ENCODE measurements at places on chromosomes 16 and 17.

DNA sequence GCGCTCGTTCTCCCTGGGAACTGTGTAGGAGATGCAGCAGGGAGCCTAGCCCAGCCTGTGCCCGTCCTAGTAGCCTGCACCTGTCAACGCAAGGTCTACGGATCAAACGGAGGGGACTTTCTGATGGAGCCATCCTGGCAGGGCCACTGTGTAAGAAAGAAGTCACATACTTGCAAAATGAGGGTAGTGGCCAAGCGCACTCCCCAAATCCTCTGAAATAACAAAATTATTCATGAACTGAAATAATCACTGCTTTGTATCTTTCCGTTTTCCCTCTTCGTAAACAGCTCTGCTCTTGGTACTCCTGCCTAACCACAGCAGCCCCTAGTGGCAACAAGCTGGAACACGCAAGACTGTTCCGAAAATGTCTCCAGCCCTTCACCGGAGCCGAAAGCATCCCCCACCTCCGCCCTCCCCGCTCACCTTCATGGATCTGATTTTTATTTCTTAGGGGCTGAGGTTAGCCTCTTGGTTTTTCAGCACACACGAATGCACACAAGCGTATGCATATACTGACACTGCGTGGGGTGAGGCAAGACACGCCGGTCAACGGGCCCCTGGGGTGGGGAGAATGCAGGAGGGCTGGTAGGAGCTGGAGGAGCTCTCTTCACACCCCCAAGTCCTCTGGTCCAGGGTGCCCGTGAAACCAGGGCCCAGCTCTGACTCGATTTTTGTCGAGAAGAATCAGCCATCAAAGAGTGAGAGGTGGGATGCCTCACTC lies 100.8 kb downstream of the ABCC12 start:
- DNase-seq, result peak; percentile 75

DNA sequence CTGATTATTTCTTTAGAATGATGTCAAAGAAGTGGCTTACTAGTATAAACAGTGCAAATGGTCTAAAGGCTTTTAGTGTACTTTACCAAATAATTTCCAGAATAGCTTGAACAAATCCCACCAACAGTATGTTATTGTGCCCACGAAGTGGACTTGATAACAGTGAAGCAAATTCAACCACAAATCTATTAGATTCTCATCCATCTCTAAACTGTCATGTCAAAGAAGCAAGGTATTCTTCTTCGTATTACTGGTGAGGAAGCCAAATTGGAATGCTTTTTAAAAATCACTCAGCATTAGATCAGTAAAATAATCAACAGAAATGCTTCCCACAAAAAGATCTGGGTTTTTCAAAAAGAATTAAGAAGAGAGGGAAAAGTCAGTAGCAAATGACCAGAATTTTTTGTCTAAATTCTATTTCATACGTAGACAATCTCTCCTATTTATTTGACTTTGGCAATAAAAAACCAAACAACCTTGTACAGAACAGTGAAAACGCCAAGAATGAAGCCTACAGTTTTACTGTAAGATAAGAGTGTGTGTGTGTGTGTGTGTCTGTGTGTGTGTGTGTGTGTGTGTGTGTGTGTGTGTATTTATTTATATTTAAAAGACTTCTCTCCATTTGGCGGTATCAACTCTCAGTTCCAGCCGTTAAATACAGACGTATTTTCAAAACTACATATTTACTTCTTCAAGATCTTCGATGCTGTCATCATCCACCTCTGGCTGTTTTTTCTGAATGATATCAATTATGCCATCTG lies 114.6 kb downstream of the CYB561 start:
- no peak for DNase-seq

DNA sequence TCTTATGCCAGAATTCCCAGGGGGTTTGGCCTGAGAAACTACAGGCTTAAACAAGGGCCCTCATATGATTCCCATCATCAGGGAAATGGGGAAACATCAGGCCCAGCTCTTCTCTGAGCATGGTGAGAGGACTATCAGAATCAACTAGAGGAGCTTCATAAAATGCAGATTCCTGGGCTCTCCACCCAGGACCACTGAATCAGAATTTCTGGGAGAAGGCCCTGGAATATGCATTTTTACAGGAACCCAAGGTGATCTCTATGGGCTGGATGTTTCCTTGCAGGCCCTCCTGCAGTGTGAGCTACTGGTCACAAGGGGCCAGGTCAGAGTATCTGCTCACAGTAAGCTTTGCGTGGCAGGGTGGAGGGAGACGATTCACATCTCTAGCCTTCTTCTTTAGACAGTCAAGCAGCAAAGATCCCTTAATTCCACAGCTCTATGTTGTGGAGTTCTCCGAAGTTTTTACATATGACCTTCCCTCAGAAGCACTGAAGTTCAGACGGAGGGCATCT lies 38.8 kb upstream of the HOXB13 start:
- no peak for DNase-seq

GRCh38 chr17:28574526-28574925 lies 2.2 kb downstream of the ALDOC start:
- DNase-seq, result no peak

DNA sequence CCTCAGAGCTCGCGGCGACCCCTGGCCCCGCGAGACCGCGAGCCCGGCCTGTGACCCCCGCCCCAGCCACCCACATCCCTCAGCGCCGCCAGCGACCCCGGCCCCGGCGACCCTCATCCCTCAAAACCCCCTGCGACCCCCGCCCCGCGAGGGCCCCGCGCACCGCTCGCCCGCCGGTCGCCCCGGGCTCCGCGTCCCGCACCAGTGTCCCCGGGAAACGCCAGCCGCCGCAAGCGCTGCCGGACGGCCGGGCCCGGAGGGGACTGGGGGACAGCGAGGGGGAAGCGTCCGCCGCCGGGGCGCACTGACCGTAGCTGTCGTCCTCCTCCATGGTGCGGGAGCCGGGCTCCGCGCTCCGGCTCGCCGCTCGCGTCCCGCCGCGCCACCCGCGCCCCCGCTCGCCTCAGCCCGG lies at the start of gene CYTH1:
Gene CYTH1, minus strand, starts transcription at position 381 of the 412 bp plus-strand sequence. Its CDS starts 50 bp downstream, at position 331.
- no peak for DNase-seq

DNA sequence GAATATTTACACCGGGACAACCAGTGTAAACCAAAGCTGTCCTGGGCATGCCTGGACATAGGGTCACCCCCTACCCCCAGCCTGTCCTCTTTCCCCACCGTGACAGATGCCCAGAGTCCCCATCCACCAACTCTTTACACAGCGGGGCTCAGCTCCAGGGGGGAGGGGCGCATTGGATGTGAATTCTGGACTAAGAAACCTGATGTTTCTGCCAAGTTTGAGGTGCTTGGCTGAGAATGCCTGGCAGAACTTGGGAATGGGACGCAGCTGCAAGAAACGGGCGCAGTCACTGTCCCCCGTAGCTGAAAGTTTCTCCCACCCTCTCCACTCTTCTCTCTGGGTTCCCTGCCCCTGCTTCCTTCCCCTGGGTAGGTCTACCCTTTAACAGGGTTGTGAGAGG lies 68.0 kb upstream of the CDC42EP4 start:
- DNase-seq, result no peak

GRCh38 chr17:72185564-72185963 lies 64.7 kb downstream of the SOX9 start:
- DNase-seq, result peak; percentile 52

DNA sequence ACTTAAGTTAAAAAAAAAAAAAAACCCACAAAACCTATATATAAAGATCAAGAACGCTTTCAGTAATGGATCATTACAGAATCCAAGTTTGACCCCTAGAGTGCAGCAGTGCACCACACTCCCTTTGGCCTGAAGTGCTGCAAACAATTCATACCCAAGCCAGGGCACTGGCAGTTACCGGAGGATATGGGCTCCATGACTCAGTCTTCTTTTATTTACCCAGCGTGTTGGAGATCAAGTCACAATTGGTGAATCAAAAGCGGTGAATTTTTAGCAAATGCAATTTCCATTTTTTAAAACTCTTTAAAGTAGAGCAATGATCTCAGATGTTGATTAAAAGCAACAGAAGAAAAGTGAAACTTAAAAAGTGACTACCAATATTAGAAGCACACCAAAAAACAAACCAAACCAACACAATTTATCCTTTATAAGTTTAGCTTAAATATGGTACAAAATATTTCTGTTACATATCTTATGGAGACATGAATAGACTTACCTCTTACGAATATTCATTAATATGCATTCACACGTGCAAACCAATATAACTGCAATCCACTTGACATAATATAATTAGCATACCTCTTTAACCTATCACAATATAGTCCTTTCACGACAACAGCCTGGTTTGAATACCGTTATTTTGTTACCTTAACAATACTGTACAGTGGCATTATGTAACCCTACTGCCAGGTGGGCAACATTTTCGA lies 46.3 kb downstream of the ZNF652 start:
- peak; percentile 94 for DNase-seq

DNA sequence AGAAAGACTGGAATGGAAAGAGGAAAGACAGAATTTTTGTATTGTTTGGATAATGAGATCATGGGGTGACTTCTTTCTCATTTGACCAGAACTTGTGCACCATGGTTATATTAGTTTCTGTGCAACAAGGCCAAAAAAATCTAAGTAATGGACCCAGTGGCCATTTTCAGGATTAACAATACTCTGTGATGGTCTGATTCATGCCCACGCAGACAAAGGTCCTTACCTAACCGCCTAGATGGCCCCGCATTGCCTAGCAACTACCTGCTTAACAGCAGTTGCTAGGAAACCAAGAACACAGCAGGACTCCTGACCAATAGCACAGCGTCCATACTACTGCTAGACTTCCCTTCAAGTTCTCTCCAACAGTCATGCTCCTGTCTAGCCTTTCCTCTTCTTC lies 22.4 kb downstream of the MIS12 start:
- peak; percentile 35 for DNase-seq

- DNase-seq, result peak; percentile 63
These were observed 13.3 kb downstream of the GGA2 start for GRCh38 chr16:23496821-23497542.

DNA sequence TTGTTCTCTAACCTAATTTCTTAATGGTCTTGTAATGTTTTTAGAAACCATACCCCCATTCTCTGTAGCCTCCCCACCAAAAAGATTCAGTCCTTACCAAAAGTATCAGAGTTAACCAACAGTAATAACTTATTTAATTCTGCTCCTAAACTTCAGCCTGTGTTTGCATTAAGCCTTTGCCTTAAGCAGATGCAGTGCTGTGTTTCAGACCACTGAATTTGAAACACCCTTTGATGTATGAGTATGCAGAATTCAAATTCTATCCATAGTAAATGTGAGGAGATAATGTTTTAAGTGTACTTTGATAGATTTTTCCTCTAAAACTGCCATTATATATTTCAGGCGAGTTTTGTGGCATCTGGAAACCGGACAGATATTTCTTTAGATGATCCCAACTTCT lies 171.6 kb upstream of the RBL2 start:
- no peak for DNase-seq

DNA sequence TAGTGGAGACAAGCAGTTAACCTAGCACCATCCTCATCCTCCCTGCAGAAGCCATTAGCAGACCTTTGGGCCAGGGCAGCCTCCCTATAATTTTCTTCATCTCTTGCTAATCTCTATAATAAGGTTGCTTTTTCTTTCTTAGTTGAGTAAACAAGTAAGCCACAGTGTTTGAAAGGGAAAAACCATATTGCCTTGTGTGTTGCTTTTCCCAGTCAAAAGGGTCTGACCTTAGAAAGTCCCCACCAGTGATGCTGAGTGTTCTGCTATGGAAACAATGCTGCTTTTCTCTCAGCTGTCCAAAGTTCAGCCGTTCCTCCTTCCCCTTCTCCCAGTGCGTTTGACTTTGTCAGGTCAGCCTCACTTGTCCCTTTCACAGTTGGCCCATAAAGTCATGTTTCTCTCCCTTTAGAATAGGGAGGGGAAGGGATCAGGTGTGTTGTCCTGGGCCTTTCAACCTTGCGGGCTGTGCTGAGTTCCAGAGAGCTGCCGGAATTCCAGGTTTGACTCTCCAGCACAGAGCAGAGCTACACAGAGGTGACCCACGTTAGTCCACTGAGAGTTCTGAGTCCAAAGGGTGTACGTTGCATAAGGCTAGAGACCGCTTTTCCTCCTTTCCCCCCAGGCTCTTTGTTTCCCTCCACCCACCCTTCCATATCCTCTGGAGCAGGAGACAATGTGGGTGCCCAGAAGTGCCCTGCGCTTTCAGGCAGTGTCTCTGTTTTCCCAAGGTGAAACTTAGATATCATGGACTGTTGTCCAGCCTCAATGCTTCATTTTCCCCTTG lies 15.9 kb upstream of the CLEC18C start:
- no peak for DNase-seq

- peak; percentile 28 for DNase-seq
These were observed 199.0 kb downstream of the MSI2 start for GRCh38 chr17:57455063-57455914.

DNA sequence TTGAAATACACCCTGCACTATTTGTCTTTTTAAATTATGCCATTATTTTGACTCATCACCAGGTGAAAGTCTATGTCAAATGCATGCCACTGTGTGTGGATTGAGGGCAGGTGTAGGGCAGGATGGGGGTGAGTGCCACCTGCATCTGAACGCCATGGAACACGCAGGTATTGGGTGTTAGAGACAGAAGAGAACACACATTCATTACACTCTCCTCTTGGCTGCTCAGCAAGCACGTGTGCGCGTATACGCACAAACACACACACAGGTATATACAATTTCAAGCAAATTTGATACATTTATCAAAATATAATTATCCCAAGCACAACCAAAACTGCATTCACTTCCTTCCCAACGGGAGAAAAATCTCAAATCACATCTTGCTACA lies 268.9 kb downstream of the NTN1 start:
- no peak for DNase-seq

DNA sequence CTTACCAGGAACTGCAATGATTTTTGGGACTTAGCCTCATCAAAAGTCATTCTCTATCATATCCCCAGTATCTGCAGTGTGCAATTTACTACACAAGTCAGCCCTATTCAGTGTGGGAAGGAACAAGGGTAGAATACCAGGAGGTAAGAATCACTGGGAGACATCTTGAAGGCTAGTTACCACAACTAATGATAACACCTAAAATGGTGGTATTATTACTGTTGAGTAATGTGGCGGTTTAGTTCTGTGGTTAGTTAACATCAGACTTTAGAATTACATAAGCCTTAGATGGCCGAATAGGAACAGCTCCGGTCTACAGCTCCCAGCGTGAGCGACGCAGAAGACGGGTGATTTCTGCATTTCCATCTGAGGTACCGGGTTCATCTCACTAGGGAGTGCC lies 567.9 kb upstream of the CDH11 start:
- no peak for DNase-seq

GRCh38 chr17:62644487-62645173 lies 17.2 kb downstream of the MRC2 start:
- DNase-seq, result no peak
